Stimulated activated CD4-positive, alpha-beta T cell treated with anti-CD3 and anti-CD28 coated beads, Interleukin-1b, Interleukin-23, amount 100 ng/mL, for 1 hour (primary cell): ENCODE measurements at places on chromosomes 11 and 22.

GRCh38 chr11:68734111-68734510, 17.2 kb downstream of the TESMIN start:
- no peak for DNase-seq

- DNase-seq = no peak
Observed at GRCh38 chr11:126636911-126637794, 281.7 kb downstream of the ST3GAL4 start.

GRCh38 chr11:17076517-17077239, 789 bp downstream of the RPS13 start:
- no peak for DNase-seq

GRCh38 chr11:118892514-118892913, 8.8 kb downstream of the CXCR5 start:
- DNase-seq = no peak

GRCh38 chr11:68014157-68014946, 4.2 kb downstream of the ALDH3B1 start:
- DNase-seq = no peak

DNA sequence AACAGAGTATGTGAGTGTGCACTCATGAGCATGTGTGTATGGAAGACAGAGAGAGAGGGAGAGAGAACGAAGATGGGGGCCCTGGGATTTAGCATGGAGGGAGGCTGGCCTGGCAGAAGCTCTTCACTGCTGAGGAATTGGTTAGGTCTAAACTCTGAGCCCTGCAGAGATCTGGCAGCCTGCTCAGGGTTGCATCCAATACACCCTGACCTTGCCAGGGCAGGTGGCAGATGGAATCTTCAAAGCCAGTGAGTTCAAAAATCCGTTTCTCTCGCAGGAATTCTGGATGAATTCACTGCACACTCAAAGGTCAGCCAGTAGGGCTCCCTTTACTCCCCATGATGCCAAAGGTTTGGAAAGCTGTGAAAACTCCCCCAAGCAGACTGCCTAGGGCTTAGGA, 61.4 kb upstream of the OLFML1 start:
- no peak for DNase-seq

GRCh38 chr11:67347964-67348749, 5.2 kb downstream of the POLD4 start:
- DNase-seq = no peak

DNA sequence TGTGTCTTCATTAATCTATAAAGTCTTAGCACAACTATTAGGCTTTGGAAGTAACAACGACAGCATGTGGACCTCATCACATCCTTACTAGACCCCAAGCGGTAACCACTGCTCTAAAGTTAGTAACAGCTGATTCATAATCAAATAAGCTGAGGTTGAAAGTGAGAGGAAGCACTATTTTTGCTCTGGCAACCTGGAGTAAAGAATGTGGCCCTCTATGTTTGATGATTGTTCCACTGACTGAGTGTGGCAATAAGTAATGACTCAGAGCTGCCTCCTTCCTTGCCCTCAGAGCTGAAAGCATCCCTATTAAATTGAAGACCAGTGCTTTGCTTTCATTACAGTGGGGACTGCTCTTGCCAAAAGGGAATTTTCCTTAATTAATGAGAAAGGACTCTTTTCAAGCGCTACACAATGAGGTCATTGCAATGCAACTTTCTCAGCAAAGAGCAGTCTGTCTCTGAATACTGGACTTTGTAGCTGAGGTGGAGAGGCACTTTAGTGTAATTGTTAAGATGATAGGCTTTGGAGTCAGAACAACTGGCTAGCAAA, 906.1 kb upstream of the RAG2 start:
- DNase-seq = no peak

DNA sequence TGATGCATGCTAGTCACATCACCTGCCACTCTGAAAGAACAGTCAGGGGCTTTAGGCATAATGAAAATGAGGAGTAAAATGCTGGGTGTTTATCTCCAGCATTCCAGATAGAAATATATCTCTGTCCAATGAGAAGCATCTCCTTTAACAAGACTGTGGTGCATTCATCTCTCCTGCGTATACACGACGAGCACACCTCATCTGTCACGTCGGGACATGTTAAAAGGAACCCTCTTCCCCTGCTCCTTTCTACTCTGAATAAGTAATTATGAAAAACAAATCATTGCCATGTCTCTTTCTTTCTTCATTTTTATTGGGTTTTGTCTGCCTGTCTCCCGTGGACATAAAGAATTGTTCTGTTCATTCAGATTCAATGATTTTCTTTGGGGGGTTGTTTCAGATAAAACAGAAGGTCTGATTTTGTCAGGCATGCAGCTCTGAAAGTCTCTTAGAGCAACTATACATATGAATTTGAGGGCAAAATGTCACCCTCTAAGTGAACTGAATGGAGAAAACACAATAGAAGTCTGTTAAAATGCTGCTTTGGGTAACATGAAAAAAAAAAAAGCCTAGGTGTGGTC, 195.0 kb downstream of the MAML2 start:
- DNase-seq = no peak

DNA sequence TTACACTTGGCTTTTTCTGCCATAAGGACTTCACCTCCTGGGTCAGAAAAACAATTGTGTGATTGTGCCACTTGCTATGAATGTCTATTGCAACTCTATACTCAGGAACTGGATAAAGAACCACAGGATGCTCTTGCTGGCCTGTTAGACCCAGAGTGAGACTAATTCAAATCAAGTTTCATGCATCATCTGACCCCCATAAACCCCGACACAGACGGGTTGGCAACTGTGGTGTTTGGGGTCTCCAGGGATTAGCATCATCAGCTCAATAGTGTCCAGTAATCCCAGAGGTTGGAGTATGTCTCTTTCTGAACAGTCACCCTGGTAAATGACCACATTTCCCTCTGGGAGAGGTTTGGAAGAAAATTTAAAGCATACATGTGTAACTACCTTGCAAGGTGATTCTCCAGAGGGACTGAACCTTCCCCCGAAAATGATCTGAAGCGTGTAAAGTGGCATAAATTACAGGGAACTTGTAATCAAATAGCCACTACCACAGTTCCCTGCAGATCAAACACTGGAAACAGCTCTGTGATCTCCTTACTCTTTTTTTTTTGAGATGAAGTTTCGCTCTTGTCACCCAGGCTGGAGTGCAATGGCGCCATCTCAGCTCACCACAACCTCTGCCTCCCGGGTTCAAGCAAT, 1097.6 kb downstream of the TBC1D22A start:
- no peak for DNase-seq

- DNase-seq = no peak
Observed at GRCh38 chr11:45805305-45806071, 539 bp downstream of the SLC35C1 start.

GRCh38 chr11:14059491-14059890, 97.0 kb downstream of the SPON1 start:
- DNase-seq = no peak

DNA sequence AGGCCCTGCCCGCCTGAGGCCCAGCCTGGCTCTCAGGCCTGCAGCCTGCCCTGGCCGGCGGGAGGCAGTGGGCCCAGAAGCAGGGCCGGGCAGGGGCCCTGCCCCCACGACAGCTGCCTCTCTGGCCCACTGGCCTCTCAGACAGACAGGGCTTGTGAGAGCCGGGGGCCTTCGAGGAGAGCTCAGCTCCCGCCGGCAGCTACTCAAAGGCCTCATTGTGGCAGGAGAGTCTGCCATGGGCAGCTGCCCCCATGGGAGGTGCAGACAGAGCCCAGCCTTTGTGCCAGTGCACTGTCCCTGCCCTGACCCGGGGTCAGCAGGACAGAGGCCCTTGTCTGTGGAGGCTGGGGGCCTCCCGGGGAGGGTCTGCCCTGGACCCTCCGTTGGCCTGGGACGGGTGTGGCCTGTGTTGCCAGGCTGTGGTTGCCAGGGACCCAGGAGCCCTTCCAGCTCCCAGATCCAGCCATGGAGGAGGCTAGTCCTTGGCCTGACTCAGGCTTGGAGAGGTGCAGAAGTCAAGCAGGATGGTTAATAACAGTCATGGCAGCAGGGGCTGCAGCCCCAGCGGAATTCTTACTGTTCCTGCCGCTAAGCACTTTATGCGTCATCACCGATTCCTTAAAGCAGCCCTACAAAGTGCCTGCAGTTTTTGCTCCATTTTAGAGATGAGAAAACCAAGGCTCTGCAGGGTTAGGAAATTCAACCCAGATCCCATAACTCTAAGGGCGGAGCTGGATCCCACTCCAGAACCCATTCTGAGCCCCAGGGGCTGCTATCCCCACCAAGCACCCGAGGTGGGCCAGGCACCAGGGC, 12.5 kb downstream of the FLRT1 start:
- DNase-seq = no peak

DNA sequence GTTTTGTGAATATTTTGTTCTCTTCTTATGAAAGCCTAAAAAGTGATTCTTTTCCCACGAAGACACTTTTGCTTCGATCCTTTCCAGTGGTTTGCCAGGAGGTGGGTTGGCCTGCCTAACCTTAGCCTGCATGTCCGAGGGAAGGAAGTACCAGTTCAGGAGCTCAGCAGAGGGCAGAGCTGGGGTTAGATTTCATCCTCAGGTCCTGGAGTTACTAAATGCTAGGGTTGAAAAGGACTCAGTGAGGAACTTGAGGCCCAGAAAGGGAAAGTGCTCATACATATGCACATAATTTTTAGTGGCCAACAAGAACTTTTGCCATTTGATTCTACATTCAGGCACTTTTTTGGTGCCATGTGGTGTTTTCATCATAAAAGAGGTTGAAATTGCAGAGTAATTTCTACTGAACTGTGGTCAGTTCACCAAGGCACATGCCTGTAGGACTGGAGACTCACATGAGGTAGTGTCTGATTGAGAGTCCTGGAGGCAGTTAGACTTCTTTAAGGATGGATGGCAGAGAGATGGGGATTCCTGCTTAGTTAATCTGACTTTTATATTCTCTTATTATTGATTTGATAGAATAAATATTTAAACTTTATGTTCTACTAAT, 36.7 kb downstream of the NCAM1 start:
- no peak for DNase-seq

GRCh38 chr22:44837481-44837880, 85.1 kb downstream of the ARHGAP8 start:
- DNase-seq = no peak

DNA sequence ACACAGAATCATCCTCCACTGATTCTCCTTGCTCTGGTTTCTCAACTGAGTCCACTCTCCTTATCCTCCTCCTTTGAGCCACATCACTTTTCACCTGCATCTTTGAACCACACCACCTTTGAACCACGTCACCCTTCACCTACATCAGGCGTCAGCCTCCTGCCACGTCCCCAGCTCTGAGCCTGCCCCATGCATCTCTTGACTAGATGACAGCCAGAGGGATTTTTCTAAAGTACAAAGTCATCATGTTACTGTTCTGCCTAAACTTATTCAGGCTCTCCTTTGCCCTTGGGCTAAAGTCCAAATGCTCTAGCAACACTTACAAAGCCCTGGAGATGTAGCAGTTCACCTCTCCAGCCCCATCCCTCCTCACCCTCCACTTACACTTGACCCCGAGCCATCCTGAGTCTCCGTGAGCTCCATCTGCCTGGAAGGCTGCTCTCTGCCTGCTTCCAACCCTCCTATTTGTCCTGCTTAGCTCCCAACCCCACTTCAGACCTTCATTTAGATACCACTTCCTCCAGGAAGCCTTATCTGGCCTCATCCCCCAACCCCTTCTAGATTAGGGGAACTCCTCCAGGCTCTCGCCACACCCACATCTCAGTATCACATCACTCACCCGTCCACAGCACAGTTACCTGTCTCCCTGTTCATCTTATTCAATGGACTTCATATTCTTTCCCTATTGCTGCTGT, 3.7 kb upstream of the MS4A10 start:
- no peak for DNase-seq

- DNase-seq = no peak
Observed at GRCh38 chr11:68687986-68688385, 3.6 kb downstream of the GAL start.

DNA sequence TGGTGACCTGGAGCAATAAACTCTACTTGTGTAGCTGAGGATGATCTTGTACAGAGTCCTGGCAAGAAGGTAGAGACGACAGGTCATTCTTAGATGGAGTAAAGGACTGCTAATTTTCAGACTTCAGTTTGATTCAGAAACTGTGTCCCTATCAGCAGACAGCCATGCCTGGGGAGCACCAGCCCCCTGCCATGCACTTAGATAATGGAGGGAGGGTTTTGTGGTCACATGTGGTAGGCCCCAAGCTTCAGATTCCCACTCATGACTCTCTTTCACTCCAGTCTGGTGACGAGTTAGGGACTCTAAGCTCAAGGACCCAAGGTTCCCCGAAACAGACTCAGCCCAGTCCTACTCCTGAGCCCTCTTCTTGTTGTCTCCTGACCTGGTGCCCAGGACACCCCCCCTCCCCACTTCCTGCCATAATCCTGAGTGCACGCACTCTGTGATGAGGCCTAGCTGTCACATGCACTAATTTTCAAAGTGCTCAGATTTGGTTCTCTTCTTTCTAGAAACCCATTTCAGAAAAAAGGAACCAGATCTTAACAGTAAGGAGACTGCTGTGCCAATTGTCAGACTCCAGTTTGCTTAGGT, 10.2 kb upstream of the AMPD3 start:
- no peak for DNase-seq

DNA sequence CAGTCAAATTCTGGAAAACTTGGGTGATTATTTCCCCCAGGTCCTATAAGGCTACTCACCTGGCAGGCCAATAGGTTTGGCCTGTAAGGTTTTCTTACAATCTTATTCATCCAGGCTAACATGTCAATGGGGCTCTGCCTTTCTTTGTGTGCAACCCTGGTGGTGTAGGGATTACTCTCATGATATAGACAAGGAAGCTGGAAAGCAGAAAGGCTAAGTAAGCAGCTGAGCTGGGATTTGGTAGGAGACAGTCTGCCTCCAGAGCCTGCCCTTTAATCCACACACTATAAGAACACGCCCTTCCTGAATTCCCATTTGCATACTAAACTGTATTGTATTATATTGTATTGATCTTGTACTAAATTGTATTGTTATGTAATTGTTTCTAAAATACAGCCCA, 373.3 kb upstream of the CCDC90B start:
- DNase-seq = no peak

DNA sequence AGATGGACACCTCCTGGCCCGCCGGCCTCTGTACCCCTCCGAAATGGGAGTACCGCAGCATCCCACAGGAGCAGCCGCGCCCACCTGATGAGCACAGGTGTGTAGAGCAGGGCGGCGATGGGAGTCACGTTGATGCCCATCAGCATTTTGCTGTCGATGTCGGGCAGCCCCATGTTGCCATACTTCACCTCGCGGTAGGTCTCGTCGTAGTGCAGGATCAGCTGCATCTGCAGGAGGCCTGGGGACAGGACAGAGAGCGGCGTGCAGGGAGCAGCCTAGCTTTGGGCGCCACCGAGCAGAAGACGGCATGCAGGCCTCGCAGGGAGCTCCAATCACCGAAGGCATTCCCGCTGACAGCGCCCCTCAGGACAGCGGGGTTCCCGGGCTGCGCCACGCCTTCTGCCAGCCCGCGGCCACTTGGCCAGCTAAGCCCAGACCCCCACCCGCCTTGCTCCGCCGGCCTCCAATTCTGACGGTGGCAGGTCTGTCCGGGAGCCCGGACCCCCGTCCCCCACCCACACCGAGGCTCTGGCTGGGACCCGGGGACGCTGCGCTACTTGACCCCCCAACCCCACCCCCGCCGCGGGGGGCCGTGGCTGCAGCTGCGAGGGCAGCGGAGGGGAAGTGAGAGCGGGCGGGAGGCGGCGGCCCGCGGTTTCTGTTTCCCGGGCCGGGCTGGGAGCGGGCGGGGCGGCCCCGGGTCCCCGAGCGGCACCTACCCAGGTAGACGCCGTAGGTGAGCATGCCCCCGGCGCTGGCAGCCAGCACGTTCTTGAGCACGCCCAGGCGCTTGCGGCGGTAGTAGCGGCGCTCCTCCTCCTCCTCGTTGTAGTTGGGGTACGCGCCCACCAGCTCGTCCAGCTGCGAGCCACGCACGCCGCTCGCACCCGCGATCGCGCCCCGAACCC, 705 bp downstream of the UNC93B1 start:
- peak; percentile 16 for DNase-seq

GRCh38 chr11:110338684-110339083, 42.3 kb upstream of the RDX start:
- no peak for DNase-seq
